ENCODE measurements at places on chromosomes 7 and 10. TPM values are rescaled to one million over a fixed set of nuclear protein-coding genes. Genes with fewer than 3 reads are reported as not detected.

The SLC16A12 gene
- total RNA-seq: not detected

The TMEM225B gene
- 0.15 TPM for total RNA-seq

The ZNF775 gene
- total RNA-seq: 6.8 TPM

The TMEM184A gene
- 0.07 TPM for total RNA-seq

The NUP205 gene
- 66.2 TPM for total RNA-seq

The DNAJC9 gene
- total RNA-seq: 58.6 TPM

The ICA1 gene
- 10.9 TPM for total RNA-seq

Measured in mammary microvascular endothelial cell (primary cell).